ENCODE measurements at places on chromosomes 16 and 17.

GRCh38 chr17:77327566-77328464 lies 187.0 kb downstream of the SEC14L1 start:
- no peak for DNase-seq

GRCh38 chr17:539766-540165 lies 174.9 kb downstream of the VPS53 start:
- DNase-seq: no peak

DNA sequence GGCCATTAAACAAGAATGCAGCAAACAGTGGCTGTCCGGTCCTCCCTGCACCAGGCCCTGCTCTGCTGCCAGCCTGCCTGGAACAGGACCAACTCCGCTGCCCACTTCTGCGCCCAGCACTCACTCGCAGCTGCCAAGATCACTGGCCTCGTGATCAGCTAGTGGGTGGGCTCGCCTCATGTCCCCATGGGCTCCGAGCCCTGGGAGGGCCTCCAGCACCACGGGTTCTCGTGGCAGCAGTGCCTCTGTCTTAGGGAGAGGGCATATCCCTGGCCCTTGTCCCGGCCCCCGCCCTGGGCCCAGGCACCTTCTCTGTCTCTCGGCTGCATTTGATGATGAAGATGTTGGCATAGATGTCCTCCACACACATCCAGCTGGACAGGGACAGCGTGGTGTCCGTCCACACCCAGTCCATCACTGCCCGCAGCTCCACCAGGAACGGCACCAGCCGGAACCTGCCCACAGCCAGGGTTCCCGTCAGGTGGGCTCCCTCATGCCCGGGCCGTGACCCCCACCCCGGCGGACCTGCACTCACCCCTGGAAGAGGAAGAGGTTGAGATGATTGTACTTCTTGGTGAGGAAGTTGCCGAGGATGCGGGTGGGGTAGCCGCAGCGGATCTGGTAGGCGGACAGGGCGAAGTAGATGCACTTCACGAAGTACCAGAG lies 13.1 kb downstream of the CTU2 start:
- no peak for DNase-seq

- DNase-seq: peak; percentile 34
These were observed 42.4 kb upstream of the NUDT7 start for GRCh38 chr16:77679901-77680300.

Measured in fibroblast of skin of right quadriceps (primary cell).